ENCODE measurements at places on chromosomes 5 and 9.
A peak's percentile ranks its signal among the peaks of the same experiment; 100 is the strongest.

GRCh38 chr5:39473156-39473775, 48.5 kb upstream of the DAB2 start:
- DNase-seq, result no peak

GRCh38 chr5:174145091-174145490, 99.6 kb downstream of the NSG2 start:
- DNase-seq, result no peak

DNA sequence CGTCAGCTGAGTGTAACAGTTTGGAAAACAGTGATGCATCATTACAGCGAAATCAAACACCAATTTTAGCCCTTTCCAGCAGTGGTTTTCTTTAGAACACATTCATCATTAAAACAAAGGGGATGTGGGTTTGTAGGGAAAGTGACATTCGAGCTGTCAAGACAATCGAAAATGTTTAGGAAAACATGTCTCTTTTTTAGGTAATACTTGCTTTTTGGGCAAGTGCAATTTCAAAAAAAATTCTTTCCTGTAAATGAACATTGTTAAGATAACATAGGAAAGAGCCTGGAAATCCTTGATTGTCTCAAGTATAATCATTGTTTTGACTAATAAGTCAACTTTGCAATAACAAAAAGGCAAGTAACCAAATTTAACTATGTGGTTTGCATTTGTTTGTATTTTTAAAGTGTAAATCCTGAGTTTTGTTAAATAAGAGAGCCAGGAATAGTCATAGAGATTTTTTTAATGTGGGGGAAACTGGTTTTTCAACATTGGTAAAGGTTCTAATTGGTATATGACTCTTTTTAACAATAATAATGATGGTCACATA, 182.5 kb downstream of the TTLL11 start:
- DNase-seq, result no peak

DNA sequence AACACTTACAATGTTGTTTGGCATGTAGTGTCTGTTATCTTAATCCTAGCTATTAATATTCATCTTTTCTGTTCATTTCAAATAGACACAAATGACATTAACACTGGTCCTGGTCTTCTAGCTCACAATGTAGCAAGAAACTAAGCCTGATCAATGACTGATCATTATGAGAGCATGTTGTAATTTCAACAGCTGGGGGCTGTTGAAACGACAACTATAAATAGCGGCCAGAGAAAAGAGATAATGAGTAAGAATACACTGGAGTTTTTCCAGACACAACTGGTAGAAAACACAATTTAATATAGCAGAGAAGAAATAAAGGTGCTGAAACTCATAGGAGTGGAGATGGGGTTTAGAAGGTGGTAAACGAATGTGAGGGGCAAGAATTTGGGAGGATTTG, 89.2 kb downstream of the HTR4 start:
- DNase-seq, result no peak

DNA sequence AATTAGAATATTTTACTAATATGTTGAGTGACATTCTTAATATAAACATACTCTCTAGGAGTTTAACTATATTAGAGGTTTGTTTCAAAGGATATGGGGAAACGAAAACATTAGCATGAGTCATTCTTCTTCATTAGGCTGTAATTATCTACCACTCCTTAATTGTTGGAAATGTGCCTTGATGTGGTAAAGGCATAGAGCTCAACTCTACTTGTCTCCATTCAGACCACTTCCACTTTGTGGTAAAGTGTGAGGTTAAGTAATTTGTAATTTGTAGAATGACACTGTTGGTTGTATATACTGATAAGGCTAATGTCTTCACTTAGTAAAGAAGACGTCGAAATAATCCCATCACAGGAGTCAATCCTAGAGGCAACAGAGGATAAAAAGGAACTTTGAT, 58.1 kb downstream of the HAPLN1 start:
- DNase-seq, result no peak

DNA sequence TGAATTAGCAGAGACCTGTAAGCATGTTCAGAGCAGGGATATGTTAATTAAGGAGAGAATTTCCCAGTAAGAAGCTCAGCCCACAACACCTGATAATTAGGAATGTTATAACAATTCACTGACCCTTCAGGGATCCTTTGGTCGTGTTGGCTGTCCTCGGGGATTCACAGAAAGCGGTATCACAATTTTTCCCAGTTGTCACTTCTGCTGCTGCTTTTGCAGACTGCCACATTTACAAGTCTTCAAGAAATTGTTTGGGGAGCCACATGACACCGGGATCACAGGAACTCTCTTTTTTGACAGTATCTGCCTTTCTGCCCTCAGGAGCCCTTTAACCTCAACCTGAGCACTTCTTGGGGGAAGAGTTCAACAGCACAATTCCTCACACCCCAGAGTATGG, 265.5 kb downstream of the GLIS3 start:
- DNase-seq, result no peak

DNA sequence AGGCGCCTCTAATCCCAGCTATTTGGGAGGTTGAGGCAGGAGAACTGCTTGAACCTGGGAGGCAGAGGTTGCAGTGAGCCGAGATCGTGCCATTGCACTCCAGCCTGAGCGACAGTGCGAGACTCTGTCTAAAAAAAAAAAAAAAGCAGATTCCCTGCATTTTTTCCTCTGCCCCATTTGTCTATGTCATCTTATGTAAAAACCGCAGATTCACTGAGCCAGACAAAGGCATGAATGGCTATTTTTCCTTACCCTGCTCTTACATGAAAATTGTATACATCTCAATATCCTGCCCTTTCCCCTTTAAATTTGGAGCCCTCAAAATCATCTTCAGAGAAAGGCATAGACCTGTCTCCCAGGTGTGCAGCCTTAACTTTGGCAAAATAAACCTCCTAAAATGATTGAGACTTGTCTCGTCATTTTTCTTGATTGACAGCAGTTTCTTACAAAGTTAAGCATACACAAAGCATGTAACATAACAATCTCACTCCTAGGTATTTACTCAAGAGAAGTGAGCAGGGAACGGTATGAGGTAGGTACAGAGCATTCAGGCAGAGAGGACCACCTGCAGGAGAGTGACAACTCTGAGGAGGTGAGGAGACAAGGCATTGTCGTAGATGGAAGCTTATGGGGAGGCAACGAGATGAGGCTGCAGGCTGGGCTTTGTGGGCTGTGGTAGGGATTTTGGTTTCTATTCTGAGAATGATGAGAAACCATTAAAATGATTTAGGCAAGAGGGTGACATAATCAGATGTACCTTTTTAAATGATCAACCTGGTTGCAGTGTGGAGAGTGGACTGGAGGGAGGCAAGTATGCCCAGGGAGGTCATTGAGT, 65.7 kb upstream of the IL6ST start:
- DNase-seq, result no peak

GRCh38 chr9:109440117-109440515, 58.0 kb downstream of the PTPN3 start:
- DNase-seq, result no peak

DNA sequence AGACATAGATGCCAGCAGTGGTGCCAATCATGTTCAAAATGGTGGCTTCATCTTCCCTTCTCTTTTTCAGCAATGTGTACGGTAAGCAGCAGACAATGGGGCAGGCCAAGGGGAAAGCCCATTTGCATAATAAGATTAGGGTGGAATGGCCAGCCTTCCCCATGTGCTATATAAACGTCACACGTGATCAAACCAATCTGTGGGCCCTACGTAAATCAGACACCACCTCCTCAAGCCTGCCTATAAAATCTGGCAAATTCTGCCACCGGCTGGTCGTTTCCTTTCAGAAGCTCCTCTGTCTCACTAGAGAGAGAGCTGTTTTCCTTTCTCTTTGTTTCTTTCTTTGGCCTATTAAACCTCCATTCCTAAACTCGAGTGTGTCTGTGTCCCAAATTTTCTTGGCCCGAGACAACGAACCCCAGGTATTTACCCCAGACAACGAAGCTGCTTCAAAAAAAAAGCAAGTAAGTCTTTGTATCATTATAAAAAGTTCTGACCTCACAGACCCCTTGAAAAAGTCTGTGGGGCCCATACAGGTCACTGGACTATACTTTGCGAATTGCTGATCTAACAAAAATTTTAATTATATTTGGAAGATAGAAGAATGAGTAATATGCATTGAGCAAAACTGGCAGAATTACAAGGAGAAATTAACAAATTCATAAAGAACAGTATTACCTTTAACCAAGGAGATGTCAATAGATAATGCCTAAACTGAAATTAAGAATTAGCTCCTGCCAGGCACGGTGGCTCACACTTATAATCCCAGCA, 15.2 kb downstream of the ZBTB5 start:
- no peak for DNase-seq

DNA sequence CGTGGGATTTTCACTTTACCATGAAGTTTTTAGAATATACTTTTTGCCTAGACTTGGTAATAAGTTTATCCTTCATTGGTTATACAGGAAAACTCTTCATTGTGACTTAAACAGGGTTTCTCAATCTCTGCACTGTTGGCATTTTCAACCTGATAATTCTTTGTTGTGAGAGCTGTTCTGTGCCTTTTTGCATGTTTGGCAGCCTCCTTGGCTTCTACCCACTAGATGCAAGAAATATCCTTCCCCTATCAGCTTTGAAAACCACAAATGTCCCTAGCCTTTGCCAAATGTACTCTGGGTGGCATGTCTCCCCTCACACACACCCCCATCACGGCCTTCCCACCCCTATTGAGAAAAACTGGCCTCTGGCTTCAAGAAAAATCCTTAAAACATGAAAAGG, 180.9 kb downstream of the ESM1 start:
- no peak for DNase-seq

DNA sequence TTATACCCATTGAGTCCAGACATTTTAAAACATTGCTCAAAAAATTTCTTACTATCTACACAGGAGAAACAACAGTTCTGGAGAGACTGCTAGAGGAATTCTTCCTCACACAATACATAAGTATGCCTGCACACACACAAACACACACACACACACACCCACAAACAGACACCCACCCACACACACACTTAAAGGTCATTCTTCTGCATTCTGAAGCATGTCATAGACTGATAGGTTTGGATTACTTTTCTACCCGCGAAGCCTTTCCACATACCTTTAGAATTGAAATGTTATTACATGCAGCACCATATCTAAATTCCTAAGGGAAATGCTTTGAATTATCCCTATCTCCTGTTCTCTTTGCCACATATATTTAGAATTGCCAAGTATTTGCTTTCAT, 80.2 kb downstream of the FAM174A start:
- no peak for DNase-seq

DNA sequence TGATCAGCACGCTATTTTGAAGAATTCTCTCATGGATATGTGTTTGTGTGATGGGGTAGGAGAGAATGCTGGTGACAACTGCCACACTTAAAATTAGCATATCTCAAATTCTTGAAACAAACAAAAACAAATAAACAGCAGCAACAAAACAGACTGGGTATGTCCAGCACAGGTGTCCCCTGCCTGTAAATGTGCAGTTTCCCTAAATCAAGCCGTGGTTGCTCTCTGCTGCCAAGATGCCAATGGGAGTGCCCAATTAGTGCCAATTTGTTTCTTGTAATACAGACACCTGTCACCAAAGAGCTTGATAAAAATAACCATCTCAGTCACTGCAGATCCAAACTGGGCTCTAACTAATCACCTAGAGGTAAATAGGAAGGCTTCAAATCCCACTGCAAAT, 144.2 kb upstream of the SMARCA2 start:
- no peak for DNase-seq

DNA sequence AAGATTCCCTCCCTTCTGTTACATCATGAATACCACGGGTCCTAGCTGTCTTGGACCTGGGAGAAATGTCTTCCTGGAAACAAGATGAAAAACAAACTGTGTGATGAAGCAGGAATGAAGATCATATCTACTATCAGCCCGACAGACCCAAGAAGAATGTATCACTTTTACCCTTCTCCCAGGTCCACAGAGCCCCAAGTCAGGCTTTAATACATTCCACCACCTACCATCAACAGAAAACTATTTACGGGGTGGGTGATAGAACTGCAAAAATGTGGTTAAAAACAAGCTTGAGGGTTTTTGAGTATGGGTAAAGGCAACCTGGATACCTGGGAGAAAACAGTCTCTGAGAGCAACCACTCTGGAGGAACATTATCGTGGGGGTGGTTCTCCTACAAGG, 327.0 kb downstream of the TRIM32 start:
- DNase-seq, result no peak

DNA sequence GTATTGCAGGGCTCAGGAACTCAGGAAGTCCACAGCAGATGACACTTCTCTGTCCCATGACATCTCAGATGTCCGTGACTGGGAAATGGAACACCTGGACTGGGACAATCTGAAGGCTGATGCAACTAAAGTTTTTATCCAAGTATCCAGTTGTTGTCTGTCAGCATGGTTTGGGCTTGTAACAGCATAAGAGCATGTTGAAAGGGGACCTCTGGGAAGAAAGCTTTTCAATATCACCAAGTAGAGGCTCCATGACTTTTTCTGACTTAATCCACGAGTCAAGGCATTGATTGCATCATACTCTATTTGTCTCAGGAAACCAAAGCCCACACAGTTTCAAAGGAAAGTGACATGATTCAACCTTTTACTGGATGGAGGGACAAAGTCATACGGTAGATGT, 807.7 kb downstream of the MTRR start:
- no peak for DNase-seq

DNA sequence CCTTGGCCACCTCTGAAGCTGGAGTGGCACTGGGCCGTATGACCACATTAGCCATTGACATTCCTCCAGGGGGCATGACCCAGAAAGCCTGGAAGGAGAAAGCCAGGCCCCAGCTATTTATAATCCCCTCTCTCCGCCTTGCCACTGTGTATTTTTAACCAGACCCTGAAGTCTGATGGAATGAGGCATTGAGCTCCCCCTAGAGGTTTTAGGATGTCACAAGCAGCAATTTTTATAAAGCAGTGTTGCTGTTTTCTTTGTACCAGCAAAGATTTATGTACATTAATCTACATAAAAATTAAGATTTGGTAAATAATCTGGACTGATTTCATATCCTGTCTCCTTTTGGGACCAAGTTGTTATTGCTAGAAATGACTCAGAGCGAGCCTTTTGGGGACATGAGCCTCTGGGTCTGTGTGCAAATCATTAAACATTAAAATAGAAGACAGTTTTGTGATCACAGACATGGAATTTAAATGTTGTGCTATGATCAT, 127.1 kb downstream of the TRIO start:
- DNase-seq, result peak; percentile 35

- no peak for DNase-seq
These were observed 102.5 kb downstream of the SPRY4 start for GRCh38 chr5:142222225-142222865.

- no peak for DNase-seq
These were observed 263.5 kb downstream of the ARHGAP26 start for GRCh38 chr5:143033535-143034250.

- DNase-seq, result no peak
These were observed 9.8 kb upstream of the RAPGEF6 start for GRCh38 chr5:131644822-131645221.

GRCh38 chr9:111282845-111283244, 47.2 kb downstream of the OR2K2 start:
- no peak for DNase-seq

DNA sequence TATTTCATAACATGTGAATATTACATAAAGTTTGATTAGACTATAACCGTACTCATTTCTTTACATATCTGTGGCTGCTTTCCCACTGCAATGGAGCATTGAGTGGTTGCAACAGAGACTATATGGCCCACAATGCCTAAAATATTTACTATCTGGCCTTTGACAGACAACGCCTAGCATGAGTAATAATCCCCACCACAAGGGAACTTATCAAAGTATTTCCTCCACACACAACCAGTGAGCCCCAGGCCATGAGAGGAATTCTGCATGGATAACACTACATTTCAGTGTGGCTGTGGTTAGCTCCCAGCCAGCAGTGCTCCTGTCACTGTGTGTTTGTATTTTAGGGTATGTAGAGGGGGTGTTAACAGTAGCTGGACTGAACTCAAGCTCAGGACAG, 54.8 kb downstream of the FAM81B start:
- DNase-seq, result no peak

Measured in NCI-H1417 treated with DMSO at 0.1 percent for 48 hours (cell line).